ENCODE measurements at places on chromosomes 11 and 22.

GRCh38 chr11:105132716-105133511 lies 6.7 kb downstream of the CARD18 start:
- DNase-seq = no peak

DNA sequence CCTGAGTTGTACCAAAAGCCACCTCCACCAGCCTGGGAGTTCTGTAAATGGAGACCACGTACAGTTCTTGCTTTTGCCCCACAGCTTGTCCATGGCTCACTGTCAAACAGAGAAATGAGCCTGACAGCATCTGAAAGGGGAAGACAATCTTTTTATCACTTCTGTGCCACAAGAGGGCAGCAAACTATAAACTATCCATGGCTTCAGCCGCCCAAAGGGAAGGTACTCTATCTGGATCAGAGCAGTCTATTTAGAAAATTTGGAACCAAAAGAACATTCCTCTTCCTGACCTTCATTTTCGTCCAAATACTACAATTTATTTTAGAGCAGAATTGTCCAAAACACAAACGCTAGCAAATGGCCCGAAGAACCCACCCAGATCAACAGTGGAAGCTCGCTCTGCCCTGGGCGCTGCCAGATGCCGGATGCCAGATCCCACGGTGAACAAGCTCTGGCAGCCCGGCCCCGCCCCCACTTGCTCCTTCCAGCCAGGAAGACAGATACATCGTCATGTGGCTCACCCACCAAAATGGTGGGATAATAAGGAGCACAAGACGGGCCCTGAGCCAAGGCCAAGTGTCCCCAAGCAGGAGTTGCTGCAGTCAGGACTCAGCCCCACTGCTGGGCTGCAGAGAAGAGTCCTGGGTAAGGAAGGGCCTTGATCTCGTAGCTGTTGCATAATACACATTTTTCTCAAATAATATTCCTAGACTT lies 23.9 kb upstream of the SCGB1A1 start:
- no peak for DNase-seq

DNA sequence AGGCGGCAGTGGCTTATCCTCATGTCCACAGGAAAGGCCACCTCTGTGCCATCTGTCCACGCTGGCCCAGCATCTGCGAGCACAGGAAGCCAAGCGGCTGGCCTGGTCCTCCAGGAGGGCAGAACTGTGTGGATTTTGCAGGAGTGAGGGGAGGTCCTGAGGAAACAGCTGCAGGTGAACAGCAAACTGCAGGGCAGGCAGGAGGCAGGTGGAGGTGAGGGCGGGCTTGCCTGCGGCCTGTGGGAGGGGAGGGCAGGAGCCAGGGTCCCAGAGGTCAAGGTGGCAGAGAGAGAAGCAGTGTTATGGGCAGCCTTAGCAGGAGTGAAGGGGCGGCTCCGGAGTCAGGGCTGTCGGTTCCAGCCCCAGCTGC lies 369.7 kb downstream of the SHANK2 start:
- no peak for DNase-seq

DNA sequence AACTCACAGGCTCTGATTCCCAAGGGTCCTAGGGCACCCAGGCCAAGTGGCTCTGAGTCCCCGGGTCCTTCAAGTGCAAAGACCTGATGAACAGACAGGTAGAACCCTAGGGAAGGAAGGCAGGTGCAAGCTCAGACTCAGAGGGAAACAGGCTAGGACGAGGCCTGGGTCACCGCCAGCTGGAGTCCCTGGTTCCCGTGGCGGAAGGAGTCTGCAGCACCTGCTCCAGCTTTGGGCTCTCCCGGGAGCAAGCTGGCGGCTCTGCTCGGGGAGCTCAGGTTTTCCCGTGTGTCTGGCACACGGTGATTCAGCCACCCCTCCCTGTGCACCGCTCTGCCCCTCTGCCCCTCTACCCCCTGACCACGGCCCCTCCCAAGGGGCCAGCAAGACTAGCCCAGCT lies 59.8 kb downstream of the WNT7B start:
- DNase-seq = no peak

DNA sequence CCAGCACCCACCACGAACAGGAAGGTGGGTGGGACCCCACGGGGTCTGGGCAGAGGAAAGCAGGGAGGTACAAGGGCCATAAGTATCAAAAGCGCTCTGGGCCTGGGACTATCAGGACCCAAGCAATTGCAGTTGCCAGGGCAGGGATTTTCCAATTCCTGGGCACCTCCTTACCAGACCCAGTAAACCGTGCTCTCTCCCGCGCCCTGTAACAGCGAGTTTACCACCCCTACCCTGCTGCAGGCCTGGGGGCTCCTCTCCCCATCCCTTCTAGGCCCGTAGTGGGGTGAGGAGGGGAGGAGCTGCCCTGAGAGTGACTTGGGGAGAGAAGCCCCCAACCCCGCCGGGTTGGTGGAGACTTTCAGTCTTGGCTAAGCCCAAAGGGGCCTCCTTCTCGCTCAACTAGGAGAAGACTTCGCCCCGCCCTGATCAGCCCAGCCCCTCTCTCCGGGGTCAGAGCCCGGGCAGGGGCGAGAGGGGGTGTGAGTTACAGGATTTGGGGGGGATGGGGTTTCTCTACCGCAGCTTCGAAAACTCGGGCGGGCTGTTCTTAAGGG lies 5.4 kb downstream of the PAX6 start:
- no peak for DNase-seq

DNA sequence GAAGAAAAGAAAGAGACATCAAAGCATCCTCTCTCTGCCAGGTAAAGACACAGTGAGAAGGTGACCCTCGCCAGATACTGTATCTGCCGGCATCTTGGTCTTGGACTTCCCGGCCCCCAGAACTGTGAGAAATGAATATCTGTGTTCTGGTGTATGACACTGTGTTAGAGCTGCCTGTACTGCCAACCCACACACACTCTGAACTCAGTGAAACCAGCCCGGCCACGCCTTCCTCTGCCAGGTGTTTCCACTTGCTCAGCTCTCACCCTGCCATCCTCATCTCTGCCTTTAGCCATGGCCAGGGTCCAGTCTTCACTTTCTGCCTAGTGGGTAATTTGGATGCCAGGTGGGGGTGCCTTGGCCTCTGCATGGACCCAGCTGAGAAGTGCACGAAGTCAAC lies 24.0 kb downstream of the CBX7 start:
- no peak for DNase-seq

GRCh38 chr11:66559142-66559865 lies 9.1 kb downstream of the CTSF start:
- no peak for DNase-seq

- DNase-seq = no peak
These were observed 129.9 kb downstream of the KCNC1 start for GRCh38 chr11:17864478-17864941.

DNA sequence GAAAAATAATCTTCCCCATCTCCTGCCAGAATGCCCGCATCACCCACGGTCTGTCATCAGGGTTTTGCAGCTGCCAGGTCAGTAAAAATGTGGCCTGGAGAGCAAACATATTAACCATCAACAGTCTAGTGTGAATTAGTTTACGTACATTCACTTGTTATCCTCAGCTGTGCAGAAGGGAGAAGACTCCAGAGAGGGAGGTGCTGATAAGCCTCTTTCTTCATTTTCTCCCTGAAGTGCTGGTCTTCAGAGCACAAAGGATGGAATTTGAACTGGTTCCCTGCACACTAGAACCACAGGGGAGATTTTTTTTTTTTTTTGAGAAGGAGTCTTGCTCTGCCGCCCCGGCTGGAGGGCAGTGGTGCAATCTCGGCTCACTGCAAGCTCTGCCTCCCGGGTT lies 8.2 kb downstream of the FGF19 start:
- no peak for DNase-seq

DNA sequence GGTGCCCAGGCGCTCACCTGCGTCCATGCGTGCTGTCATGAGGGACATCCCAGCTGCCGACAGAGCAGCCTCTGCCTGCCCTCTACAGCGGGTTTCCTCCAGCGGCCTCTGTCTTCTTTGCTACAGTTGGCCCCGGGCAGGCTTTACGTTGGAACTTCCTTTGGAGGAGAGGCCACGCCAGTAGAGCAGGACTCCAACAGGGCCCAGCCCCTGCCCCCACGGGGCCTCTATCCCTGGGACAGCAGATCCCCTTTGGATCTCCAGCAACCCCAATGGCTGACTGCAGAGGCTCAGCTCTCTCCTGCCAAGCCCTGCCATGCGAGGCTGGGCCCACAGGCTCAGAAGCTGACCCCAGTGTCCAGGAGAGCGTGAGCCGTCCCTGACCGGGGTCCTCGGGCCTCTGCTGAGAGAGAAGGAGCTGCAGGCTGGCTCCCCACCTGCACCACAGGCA lies 12.1 kb downstream of the TRPM5 start:
- no peak for DNase-seq

DNA sequence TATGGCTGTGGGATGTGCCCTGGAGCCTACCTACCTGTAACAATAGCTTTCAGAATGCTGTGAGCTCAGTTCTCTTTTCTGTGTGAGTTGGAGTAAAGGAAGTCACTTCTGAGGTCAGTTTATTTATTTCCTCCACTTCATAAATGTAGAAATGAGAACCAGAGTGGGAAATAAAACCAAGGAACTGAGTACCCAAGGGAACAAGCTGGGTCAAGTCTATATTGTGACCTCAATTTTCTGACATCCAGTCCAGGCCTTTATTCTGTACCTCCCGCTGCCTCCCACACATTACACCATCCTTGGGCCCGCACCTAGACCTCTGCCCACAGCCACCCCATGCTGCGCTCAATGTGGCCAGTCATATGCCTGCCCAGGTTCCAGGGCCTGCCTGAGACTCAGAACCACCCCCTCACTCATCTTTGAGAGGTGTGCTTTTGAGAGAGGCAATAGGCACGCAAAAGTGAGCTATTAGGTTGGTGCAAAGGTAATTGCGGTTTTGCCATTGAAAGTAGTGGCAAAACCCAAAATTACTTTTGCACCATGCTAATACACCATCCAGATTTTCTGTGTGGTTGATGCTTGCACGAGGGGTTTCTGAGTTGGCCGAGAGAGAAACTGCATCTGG lies 9.8 kb downstream of the MS4A6E start:
- no peak for DNase-seq

DNA sequence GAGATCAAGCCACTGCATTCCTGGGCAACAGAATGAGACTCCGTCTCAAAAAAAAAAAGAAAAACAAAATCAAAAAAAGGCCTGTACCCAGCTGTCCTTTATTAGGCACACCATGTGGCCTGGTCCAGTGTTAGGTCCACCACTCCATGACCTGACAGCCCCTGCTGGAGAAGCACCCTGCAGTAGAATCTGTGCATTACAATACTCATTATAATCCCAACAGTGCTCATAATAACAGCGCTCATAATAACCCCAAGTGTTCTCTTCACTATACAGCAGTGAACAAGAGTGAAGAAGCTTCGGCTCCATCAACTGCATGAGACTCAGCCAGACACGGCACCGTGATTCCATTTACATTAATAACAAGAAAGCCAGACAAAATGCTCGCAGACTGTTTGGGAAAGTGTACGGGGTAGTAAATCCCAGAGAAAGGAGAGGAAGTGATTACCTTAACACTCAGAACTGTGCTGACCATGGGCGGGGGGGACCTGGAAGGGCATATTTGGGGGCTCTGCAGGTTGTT lies 8.9 kb upstream of the EHD1 start:
- DNase-seq = no peak

GRCh38 chr11:115238791-115239190 lies 265.4 kb downstream of the CADM1 start:
- no peak for DNase-seq

DNA sequence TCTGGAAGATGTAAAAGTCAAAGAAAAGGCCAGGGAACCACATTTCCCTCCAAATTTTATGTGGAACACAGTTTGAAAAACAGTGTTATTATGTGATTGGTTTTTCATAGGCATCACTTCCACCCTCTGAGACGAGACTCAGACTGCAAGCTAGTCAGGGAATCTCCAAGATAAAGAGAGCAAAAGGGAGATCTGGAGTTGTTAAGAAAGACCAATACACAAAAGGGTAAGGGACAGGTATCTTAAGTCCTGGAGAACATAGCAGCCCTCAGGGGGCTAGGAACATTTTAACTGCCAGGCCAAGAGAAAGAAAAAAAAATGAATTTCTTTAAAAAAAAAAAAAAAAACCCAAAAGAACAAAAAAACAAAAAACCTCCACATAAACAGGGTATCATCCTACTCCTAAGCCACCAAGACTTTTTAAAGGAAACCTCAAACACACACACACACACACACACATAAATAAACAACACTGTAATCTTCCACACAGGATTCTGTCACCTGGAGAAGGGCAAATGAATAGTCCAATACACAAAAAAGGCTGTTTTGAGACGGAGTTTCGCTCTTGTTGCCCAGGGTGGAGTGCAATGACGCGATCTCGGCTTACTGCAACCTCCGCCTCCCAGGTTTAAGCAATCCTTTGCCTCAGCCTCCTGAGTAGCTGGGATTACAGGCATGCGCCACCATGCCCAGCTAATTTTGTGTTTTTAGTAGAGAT lies 44.5 kb downstream of the CELF1 start:
- no peak for DNase-seq

GRCh38 chr11:10117709-10118351 lies 176.2 kb downstream of the SBF2 start:
- no peak for DNase-seq

GRCh38 chr22:30513462-30513861 lies 8.0 kb upstream of the SEC14L4 start:
- no peak for DNase-seq

- no peak for DNase-seq
These were observed 57.5 kb downstream of the ABTB2 start for GRCh38 chr11:34300026-34300925.

DNA sequence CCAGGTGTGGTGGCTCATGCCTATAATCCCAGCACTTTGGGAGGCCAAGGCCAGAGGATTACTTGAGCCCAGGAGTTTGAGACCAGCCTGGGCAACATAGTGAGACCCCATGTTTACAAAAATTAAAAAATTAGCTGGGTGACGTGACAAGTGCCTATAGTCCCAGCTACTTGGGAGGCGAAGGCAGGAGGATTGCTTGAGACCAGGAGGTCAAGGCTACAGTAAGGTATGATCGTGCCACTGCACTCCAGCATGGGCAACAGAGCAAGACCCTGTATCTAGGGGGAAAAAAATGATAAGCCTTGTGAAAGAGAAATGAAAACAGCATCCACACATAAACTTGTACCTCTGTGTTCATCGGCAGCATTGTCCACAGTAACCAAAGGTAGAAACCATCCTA lies 8.1 kb upstream of the CCND1 start:
- no peak for DNase-seq

DNA sequence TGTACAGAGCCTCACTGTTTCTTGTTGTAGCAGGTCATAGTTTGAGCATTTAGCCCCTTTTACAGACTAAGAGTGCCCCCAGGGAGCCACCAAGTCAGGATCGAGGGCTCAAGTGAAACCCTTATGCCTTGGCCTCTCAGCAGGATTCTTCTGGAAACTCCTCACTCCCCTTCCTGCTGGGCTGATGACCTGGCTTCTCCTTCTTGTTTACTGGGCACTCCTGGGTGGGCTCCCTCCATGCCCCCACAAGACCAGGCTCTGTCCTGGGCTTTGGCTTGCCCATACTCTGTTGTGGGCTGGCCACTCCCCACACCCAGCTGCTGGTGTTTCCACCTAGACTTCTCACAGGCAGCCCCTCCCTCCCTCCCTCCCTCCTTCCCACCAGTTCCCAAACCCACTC lies 69.6 kb downstream of the MED15 start:
- DNase-seq = no peak

GRCh38 chr11:2891326-2892214 lies 6.0 kb upstream of the CDKN1C start:
- no peak for DNase-seq
